ENCODE measurements at places on chromosomes 7 and 10.
A peak's percentile ranks its signal among the peaks of the same experiment; 100 is the strongest.

DNA sequence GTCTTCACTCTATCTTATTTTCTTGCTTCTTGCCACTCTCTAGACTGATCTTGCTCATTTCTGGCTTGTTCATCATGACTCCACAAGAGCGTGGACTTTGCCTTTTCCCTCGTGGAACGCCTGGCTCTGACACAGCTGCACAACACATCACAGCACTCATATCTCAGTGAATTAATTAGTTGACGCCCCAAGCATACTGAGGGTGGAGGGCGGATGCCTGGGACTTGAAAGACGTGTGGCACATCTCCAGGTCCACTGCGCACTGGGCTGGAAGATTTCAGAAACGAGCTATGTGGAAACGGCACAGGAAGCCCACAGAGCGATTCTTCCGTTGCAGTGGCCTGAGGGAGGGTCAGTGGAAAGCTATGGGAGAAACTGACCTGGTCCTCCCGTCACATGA, 23.6 kb upstream of the PLEKHA1 start:
- no peak for DNase-seq

DNA sequence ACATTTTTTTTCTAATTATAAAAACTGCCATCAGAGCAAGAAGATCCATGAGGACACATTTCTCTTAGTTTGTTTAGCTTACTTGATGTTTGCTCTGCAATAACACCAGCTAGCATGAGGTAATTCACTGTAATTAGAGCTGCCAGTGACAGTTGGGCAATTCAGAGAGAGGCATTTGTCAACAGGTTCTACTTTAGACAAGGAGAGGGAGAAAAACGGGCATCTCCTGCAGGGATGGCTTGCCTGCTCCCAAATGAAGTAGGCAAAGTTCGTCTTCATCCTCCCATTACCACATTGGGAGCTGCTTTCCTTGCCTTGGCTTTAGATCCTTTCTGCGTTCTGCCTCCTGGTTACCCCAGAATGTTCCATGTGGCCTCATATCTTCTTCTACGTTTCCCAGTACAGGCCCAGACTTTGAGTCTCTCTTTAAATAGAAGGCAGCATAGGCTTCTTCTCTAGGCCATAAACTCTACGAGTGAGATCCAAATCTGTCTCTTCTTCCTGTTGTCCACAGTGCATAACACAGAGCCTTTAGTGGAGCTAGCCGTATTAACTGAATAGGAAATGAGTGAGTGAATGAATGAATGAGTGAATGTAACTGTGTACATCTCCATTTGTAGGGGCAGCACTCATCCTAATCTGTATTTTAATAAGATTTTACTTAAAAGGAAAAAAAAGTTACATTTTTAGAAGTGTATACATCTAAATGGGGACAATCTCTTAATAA, 21.2 kb downstream of the ASB15 start:
- no peak for DNase-seq

GRCh38 chr7:151023232-151023631, 1.1 kb downstream of the ATG9B start:
- no peak for DNase-seq

GRCh38 chr10:116747325-116747724, 5.0 kb upstream of the HSPA12A start:
- no peak for DNase-seq

GRCh38 chr10:12333380-12334185, 15.8 kb upstream of the CAMK1D start:
- peak; percentile 34 for DNase-seq
